ENCODE measurements at places on chromosomes 5 and 9. TPM values are rescaled to one million over a fixed set of nuclear protein-coding genes. Genes with fewer than 3 reads are reported as not detected.

- DNase-seq, result peak; percentile 85
- H3K27me3 ChIP-seq, result no peaks in the 10 kb centered on the region
- no peaks in the 10 kb centered on the region for H3K36me3 ChIP-seq
- H3K4me3 ChIP-seq, result peak within 1 kb of the TSS; percentile 94
Measured at GRCh38 chr5:78648359-78649210, at the start of gene LHFPL2. Gene LHFPL2, minus strand, starts transcription at chr5:78648772. Its CDS starts 138,559 bp downstream, at chr5:78510213.

GRCh38 chr5:161002571-161003074 lies 150.6 kb upstream of the ATP10B start:
- no peaks in the 10 kb centered on the region for H3K27me3 ChIP-seq
- no peak overlapping the region for H3K4me3 ChIP-seq
- H3K4me1 ChIP-seq, result no peaks in the 10 kb centered on the region
- DNase-seq, result no peak
- H3K27ac ChIP-seq, result no peak overlapping the region

DNA sequence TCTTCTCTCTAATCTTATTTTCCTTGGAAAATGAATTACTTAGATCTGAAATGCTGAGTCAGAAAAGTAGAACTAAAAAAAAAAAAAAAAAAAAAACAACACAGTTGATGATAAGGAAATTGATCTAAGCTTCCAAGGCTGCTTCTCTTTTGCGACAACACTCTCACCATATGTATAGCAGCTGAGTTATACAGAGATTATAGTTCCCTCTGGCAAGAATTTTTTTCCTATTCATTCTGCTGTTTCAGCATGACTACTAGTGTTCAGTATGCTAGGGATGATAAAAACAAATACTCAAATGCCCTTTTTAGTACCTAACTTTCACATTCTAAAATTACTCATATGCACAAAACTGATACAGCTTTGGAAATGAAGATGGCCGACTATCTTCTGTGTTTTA lies 267.3 kb downstream of the MLLT3 start:
- no peak for DNase-seq
- H3K27me3 ChIP-seq, result no peaks in the 10 kb centered on the region
- no peaks in the 10 kb centered on the region for H3K36me3 ChIP-seq
- no peak overlapping the region for H3K27ac ChIP-seq
- peaks cover 21% of the 10 kb centered on the region for H3K4me1 ChIP-seq

DNA sequence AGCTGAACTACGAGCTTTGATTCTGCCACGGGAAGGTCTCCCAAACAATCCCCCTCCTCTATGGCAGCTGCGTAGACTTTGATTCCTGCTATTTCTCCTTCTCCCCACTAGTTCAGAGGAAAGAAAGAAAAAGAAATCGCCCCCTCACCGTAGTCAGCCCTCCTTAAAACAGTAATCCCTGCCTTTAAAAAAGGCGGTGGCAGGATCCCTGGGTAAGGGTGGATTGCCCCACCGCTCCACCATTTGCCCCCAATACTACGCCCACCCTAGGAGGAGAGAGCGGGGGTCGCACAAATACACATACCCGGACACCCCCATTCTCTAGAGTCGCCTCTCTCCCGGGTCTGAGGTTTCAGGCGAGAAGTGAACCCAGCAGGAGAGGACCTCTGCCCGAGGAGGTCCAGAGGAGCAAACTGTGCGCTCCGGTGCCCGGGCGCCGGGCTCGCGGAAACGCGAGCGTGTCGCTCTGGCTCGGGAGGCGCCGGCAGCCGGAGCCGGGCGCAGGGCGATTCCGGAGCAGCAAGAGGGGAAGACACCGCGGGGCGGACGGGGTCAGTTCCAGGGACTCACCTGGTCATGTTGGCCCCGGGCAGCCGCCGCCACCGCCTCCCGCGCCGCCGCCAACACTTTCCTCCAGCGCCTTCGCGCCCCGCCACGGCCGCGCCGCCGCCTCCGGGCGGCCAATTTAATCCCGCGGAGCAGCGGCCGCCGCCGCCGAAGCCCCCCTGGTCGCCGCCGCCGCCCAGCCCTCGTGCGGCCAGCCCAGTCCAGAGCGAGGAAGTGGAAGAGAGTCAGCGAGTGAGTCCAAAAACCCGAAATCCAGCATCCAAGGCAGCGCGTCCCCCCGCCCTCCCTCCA lies 1057.7 kb upstream of the DMAC1 start:
- DNase-seq, result peak; percentile 68
- H3K4me1 ChIP-seq, result peaks cover 35% of the 10 kb centered on the region
- peak overlapping the region; percentile 95 for H3K4me3 ChIP-seq
- H3K27ac ChIP-seq, result no peak overlapping the region
- H3K36me3 ChIP-seq, result no peaks in the 10 kb centered on the region

LCN15 gene
- total RNA-seq, result 0.54 TPM

- no peak overlapping the region for H3K27ac ChIP-seq
- no peak overlapping the region for H3K4me3 ChIP-seq
- H3K36me3 ChIP-seq, result no peaks in the 10 kb centered on the region
- 0 out of 2 replicates have a peak, but pooled peaks cover 6% of the 10 kb centered on the region for H3K4me1 ChIP-seq
Measured at GRCh38 chr5:82922086-82922734, 155.0 kb downstream of the TMEM167A start.

EQTN gene
- 0.24 TPM for total RNA-seq

- no peaks in the 10 kb centered on the region for H3K36me3 ChIP-seq
- H3K27ac ChIP-seq, result 0 out of 2 replicates have a peak overlapping the region, but pooled peaks have one; percentile 11
- H3K27me3 ChIP-seq, result no peaks in the 10 kb centered on the region
- H3K4me1 ChIP-seq, result peaks cover 29% of the 10 kb centered on the region
Measured at GRCh38 chr5:94192658-94193391, 425.6 kb downstream of the KIAA0825 start.

FOXD4L6 gene
- 0.21 TPM for total RNA-seq

- H3K27ac ChIP-seq, result no peak overlapping the region
- H3K4me3 ChIP-seq, result no peak overlapping the region
- no peaks in the 10 kb centered on the region for H3K36me3 ChIP-seq
- no peaks in the 10 kb centered on the region for H3K27me3 ChIP-seq
- DNase-seq, result peak; percentile 89
Measured at GRCh38 chr5:3531320-3531986, 64.2 kb upstream of the IRX1 start.

- no peaks in the 10 kb centered on the region for H3K27me3 ChIP-seq
Measured at GRCh38 chr9:16070455-16071145, 517.8 kb downstream of the CCDC171 start.

- H3K4me3 ChIP-seq, result no peak overlapping the region
- no peaks in the 10 kb centered on the region for H3K36me3 ChIP-seq
- 0 out of 2 replicates have a peak, but pooled peaks cover 3% of the 10 kb centered on the region for H3K27me3 ChIP-seq
- H3K27ac ChIP-seq, result no peak overlapping the region
- no peak for DNase-seq
Measured at GRCh38 chr5:601771-602465, 10.2 kb upstream of the CEP72 start.

DNA sequence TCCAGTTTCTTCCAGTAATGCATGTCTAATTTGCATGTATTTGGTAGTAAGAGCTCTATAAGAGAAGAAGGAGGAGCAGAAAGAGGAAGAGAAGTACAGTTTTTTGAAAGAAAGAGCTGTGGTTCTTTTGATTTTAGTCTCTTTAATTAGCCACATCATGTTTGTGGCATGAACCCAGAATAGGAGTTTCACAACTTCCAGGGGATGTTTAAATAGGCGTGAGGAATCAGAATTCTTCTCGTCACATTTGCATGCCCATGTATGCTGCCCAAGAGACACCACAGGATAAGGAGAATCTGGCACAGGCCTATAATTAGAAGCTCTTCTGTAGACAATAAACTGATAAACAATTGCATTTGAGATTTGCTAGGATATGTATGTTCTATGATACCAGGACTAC lies 78.7 kb downstream of the GAS1 start:
- no peaks in the 10 kb centered on the region for H3K4me1 ChIP-seq
- no peak for DNase-seq
- H3K27ac ChIP-seq, result no peak overlapping the region
- H3K4me3 ChIP-seq, result no peak overlapping the region

GRCh38 chr9:122213589-122214413 lies 15.0 kb downstream of the LHX6 start:
- no peak overlapping the region for H3K27ac ChIP-seq
- no peaks in the 10 kb centered on the region for H3K36me3 ChIP-seq
- peaks cover 19% of the 10 kb centered on the region for H3K4me1 ChIP-seq
- peak; percentile 95 for DNase-seq
- H3K4me3 ChIP-seq, result peak overlapping the region; percentile 67
- H3K27me3 ChIP-seq, result peaks cover 81% of the 10 kb centered on the region

ENTPD8 gene
- 0.42 TPM for total RNA-seq

DNA sequence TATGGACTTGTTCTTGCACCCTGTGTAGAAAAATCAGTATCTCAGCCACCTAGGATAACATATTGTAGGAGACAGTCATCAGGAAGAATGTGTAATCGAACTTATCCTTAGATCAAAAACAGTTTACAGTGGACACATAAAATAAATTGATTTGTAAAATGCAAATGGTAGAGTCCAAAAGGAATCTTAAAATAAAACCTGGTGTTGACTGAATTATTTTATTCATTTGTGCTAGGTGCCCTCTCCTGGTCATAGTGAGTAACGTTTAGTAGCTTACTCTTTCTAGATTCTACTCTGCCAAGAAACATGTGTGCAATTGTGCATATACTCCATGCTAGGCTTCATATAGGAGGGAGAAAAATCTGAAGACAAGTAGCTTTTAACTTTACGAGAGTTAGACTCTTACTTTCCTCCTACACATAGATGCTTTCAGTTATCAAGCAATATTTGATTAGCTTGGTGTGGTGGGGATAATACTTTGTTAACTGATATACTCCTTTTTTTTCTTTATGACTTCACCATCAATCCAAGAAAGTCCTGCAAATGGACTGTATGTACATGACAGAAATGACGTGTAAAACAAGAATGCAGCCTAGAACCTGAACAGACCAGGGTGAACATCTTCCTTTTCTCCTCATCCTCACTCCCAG lies 23.7 kb upstream of the LOX start:
- DNase-seq, result peak; percentile 60
- H3K4me1 ChIP-seq, result peaks cover 20% of the 10 kb centered on the region
- H3K36me3 ChIP-seq, result no peaks in the 10 kb centered on the region
- no peak overlapping the region for H3K4me3 ChIP-seq
- no peaks in the 10 kb centered on the region for H3K27me3 ChIP-seq
- no peak overlapping the region for H3K27ac ChIP-seq

- peaks cover 12% of the 10 kb centered on the region for H3K4me1 ChIP-seq
- DNase-seq, result no peak
- peaks cover 28% of the 10 kb centered on the region for H3K36me3 ChIP-seq
- no peak overlapping the region for H3K27ac ChIP-seq
- H3K27me3 ChIP-seq, result no peaks in the 10 kb centered on the region
- H3K4me3 ChIP-seq, result no peak overlapping the region
Measured at GRCh38 chr5:14385019-14385418, 196.6 kb upstream of the OTULINL start.

SPINK6 gene
- not detected for total RNA-seq

Measured in GM23338 (cell line).